ENCODE measurements at places on chromosomes 4 and X.

DNA sequence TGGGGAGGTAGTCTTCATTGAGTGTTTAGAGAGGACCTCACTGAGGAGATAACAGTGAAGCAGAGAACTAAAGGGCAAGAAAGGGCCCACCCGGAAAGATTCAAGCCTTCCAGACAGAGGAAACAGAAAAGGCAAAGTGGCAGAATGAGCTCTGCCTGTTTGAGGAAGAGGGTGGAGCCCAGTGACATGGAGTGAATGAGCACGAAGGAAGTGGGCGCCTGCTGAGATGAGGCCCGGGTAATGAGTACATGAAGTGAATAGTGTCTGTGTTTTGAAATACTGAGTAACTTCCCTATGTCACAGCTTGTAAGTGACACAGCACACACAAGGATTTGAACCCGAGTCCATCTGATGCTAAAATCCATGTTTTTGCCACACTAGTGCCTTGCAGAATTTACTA, 32.5 kb upstream of the TLR2 start:
- peak; percentile 92 for DNase-seq

DNA sequence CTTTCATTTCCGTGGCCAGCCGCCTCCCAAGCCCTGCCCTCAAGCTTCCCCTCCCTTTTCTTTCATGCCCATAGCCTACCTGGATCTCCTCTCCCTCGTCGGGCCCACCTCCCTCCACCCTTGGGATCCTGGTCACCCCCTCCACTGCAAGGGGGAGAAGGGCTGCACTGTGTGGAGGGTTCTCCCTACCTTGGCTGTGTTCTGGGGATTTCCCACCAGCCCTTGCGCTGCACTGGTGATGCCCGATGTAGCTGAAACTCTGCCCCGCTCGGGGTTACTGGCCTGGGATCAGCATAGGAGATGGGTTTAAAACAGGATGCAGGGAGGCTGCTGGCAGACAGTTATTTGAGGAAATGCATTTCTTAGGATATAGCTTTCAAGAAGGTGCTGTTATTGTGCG, 128.9 kb downstream of the TBL1X start:
- no peak for DNase-seq

DNA sequence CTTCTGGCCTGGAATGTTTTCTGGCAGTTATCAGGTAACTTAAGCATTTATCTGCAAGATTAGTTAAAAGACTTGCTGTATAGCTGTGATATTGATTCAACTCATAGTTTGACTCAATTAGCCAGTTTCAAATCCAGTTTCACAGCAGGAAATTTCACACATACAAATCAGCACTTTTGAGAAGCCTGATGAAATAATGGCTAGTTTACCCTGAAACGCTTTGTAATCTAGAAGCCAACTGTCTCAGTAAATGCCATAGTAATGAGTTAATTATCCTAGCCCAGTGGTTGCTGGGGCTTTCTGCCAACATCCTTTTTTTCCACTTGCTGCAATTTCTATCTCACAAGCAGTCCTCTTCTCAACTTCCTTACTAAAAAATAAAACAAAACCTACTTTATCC, 53.1 kb downstream of the ARHGEF38 start:
- peak; percentile 11 for DNase-seq

DNA sequence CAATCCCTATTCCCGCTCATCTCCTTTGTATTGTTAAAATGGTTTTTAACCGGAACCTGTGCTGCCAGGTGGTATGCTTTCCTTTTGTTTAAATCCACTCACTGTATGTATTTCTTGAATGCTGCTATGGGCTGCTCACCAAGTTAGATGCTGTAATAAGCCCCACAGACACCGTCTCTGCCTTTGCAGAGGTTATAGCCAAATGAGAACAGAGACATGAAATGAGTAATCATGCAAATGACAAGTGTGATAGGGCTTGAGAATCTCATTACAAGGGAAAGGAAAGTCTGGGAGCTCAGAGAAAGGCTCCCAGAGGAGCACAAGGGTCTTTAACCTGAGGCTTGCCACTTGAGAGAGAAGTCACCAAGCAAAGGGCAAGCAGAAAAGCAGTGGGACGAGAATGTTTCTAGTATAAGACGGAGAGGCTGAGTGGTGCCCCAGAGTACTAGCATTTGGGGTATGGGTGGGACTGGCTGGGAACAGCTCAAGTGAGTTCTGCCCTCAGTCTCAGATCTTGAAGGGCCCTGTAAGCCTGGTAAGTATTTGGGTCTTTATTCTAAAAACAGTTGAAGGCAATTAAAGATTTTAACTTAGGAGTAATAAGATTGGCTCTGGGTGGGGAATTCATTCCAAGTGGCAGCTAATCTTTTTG, 110.8 kb upstream of the H2AZ1 start:
- no peak for DNase-seq

DNA sequence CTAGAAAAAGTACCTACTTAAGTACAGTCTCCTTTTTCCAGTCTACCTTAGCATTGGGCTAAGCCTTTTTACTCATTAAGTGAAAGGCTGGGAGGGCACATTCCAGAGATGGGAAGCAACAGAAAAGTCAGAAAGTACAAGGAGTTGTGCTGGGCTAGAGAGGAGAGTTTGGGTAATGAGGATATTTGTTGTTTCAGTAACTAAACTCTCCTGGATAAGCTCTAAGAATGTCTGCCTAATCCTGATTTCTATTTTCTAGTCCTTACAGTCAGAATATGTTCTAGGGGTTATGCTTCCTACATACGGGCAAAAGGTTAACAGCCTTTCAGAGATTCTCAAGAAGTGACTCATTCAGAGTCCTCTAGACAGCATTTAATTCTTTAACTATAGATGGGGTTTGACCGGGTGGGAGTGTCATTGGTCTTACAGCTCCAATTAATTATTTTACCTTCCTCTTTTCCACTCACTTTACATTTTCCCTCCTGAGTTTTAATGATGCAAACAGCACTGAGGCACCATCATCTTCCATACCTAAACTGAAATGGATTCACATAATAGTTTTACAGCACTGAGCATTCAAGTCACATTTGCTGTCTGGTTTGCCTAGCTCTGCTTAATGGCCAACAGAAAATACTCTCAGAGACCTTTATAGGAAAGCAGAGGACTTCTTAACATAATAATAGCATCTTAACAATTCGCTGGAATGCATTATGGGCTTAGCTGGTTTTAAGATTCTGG, 42.9 kb downstream of the USP26 start:
- DNase-seq: no peak

GRCh38 chr4:31187979-31188378, 467.8 kb downstream of the PCDH7 start:
- DNase-seq: no peak

GRCh38 chr4:74168841-74169240, 10.9 kb downstream of the MTHFD2L start:
- no peak for DNase-seq

DNA sequence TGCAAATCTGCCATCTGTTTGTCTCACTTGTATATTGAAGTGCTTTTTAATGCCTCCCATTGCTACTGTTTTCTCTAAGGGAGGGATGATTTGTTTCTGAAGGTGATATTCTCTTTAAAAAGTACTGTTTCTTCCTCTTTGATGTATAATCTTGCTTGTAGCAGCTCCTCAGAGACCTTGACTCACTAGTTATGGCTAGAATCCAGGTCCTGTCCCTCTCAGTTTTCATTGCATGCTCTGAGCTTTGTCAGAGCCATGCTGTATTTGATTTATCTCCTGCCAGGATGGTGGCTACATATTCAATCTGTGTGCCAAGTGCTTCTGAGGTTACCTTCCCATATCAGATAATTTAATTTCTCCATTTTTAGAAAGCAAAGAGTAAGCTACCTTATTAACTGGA, 56.0 kb downstream of the GLUD2 start:
- DNase-seq: no peak

DNA sequence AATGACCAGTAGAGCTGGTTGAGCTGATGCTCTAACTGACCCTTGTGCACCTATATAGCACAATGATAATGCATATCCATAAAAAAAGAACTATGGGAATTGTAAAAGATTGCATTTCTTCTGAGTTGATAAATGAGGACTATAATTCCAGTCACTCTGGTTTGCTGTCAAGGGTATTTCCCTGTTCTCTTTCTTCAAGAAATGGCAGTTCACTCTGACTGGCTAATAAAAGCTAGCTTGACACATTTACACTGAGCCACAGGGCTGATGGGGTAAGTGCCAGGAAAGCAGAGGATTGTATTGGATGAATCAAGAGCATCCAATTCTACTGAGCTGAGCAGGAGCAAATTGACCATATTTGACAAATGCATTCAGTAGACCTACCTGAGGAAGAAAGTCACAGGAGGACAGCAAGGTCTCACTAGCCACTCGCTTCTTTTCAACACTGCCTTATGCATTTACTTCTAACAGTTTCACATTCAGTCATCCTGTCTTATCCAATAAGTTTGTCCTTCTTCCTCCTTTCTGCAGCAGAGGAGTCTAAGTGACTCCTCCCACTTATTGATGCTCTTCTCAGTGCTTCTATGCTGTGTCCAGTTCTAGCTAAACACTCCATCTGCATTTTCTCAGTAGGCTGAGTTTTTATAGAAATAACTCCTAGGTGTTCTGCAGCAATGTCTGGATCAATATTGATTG, 43.0 kb downstream of the RBMX2 start:
- DNase-seq: no peak

DNA sequence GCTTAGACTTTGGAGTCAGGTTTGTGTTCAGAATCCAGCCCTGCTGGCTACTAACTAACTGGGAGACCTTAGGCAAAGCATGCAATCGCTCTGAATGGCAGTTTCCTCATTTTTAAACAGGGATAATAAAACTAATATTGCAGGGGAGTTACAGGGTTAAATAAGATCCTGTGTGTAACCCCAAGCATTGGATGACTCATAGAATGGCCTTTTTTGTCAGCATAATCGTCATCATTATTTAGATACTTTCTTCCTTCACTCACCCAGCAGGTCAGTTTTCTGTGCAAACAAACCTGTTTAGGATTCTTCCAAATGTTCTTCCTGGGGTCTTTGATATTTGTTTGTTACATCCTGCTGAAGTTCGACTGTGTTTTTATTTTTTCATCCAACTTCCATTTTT, 208.2 kb downstream of the EVC2 start:
- no peak for DNase-seq

DNA sequence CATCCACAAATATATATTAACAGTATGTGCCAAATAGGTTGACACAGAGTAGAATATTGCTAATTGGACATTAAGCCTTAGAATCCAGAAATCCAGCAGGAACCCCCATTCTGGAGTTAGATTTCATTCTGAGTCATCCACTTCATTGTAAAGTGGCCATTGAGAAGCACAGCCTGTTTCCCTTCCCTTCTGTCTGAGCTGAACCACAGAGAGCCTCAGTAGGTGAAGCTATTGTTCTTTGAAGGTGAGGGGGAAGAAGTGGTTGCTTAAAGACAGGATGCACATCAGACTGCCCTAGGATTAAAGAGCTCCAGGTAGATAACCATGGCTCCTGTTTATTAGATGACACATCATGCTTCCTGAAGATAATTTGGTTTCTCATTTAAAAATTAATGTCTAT, 30.6 kb upstream of the MCF2 start:
- DNase-seq: no peak

DNA sequence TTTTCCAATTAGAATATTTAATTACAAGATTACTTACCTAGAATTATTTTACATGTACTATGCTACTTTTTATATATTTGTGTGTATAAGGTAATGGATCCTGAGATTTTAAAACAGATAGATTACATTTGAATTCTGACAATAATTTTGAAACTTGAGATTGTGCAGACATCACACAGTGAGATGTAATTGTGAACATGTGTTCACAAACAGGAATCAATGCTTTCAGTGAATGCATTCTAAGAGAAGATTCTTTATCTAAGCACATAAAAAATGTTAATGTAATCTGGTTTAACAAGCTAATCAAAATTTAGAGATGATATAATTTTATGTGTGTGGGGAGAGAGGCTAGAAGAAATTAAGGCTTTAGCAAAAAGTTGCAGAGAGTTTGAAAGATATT, 1925.5 kb downstream of the ARAP2 start:
- no peak for DNase-seq

DNA sequence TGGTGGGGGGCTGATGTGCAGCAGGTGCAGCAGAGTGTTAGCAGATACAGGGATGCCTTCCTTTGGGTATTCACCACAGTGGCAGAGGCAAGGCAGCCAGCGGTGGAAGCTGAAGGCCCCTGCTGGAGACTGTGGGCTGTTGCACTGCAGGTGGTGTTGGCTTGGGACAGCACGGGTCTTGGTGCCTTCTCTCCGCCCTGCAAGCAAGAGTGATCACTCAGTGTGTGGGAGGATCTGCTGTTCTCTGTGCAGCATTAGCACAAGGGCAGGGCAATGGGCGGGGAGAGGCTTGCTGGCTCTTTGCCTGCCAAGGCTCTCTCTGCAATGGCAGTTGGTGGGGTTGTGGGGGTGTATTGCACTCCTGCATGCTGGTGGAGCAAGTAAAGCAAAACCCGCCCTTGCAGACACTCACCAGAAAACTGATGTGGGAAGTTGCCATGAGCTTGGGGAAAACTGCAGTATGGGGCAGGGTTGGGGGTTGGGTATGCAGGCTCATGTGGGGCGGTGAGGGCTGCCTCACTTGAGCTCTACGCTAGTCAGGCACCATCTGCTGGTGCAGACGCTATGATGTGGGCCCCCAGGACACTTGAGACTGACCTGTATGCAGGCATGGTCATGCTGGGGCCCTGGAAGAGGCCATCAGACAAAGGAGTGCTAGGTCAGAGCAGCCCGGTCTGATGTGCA, 820.8 kb upstream of the GRIA3 start:
- DNase-seq: no peak

DNA sequence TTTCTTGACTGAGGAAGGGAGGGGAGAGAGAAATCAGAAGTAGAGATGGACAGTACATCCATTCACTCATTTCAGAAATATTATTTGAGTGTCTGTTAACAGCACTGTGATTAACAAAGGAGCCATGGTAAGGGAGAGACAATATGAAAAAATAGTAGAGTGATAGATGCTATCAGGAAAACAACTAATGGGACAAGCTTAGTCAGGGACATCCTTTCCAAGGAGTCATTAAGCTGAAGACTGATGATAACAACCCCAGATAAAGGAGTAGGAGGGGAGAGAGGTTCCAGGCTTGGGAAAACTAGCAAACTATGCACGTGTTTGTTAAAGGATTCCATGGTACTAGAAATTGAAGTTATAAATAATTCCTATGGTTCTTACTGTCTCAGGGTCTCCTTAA, 122.2 kb downstream of the CBR4 start:
- no peak for DNase-seq

Data from suppressor macrophage (primary cell).